Activated CD8-positive, alpha-beta memory T cell treated with anti-CD3 and anti-CD28 coated beads, Interleukin-2, amount 50 U/mL, for 48 hours (primary cell): ENCODE measurements at places on chromosomes 13 and 19.

DNA sequence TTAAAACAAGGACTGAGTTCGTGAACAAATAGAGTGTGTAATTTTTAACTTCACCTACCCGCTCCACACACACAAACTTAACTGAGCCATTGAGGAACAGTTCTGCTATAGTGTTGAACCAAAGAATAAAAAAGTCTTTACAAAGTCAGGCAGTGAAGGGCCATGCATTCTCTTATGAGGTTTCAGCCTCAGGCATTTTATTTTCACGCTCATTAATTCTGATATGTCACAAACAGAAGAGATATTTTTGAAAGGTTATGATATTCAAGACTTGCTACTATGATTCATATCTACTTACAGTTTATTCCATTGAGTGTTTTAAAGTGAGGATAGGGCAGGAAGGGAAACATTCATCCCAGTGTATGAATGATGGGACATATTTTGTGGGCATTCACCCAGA is 282.2 kb downstream of the SLITRK5 start:
- no peak for DNase-seq

GRCh38 chr19:54209058-54209810 is 8.6 kb downstream of the RPS9 start:
- DNase-seq = peak; percentile 84

DNA sequence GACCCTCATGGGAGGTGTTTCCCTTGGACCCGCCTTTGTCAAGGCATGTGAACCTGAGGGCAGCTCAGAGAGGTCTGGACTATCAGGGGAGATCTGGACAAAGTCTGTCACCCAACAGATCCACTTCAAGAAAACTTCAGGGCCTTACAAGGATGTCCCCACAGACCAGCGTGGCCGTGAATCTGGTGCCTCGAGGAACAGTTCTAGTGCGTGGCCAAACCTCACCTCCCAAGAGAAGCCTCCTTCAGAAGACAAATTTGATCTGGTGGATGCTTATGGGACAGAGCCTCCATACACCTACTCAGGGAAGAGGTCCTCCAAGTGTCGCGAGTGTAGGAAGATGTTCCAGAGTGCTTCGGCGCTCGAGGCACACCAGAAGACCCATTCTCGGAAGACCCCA is 11.5 kb downstream of the ZSCAN22 start:
- DNase-seq = no peak

DNA sequence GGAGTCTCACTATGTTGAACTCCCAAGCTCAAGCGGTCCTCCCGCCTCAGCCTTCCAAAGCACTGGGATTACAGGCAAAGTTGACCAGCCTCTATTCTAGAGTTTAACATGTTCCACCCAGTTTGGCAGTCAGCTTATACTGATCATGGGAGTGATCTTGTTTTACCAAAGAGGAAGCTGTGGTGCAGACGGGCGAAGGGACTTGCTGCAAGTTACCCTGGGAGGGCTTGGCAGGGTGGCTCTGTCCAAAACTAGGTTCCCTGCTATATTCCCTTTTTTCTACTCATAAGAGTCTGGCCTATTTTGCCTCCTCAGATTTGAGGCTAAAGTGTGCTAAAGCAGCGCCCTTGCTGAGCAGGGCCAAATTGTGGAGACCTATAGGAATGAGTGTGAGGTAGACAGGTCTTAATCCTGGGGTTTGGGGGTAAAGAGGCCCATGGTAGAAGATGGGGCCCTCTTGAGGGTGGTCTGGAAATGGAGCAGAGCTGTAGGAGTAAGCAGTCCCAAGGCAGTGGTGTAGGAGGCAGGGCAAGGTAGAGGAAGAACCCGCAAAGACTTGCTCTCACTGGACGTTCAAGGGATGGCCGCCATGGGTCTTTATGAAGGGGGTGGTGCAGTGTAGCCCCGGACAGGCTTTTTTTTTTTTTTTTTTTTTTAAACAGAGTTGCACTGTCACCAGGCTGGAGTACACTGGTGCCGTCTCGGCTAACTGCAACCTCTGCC is 3.3 kb downstream of the RPS19 start:
- no peak for DNase-seq

GRCh38 chr13:20337884-20338551 is 105.9 kb upstream of the GJB6 start:
- no peak for DNase-seq

GRCh38 chr13:94712812-94713560 is 641 bp upstream of the SOX21 start:
- peak; percentile 56 for DNase-seq

DNA sequence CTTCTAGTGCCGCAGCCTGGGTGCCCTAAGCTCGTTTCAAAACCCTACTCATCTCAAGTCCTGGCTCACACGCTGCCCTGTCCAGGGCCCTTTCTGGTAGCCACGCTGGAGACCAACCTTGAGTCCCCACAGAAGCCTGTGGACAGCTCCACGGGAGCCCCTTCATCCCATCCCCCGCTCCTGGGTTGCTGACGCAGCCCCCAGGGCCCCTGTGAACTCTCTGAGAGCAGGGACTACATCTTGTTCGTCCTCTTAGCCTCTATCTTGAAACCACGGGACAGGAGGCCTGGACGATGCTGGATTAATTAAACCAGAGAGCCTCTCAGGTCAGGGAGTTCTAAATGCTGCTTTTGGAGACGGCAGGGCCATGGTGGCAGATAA is 7.4 kb downstream of the MLLT1 start:
- no peak for DNase-seq

GRCh38 chr13:40911341-40911740 is 107.8 kb downstream of the ELF1 start:
- no peak for DNase-seq
